GM12892 (cell line): ENCODE measurements at places on chromosomes 1 and 21.

DNA sequence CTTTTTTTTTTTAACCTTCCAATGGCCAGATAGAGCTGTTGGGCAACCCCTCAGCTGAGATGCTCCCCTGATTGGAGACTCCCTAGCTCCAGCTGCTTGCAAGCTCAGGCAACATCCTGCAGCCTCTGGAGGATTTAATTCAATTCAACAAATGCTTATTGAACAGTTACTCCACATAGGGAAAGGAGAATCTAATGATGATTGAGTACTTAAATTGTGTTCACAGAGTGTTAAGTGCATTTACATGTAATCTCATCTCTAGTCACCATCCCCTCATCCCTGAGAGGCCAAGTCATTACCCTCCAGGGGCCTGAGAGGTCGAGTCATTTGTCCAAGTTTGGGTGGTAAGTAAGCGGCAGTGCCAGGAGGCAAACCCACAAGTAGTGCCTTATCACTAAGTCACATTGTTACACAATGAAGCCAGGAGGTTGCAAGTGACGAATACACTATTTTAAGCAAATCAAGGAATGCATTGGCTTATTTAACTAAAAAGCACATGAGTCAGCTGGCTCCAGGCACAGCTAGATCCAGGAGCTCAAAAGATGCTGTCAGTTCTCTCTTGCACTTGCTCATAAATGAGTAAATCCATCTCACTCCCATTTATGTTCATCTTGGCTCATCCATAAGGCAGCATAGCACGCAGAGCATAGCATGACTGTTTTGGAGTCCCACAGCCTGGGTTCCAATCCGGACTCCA, 64.3 kb downstream of the OPTC start:
- no peak for DNase-seq

- DNase-seq, result no peak
These were observed 7.1 kb upstream of the MROH9 start for GRCh38 chr1:170927955-170928840.

DNA sequence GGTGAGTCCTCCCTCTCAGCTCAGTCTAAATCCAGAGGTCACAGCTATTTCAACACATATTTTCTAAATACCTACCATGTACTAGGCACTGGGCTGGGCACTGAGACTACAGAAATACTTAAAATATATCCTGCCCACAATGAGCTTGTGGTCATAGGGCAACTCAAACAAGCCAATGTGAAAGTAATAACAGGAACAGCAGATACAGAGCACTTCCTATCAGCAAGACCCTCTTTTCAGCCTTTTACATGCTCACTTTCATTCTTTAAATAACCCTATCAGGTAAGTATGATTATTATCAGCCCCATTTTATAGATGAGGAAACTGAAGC, 71.9 kb downstream of the CD34 start:
- DNase-seq, result no peak

GRCh38 chr1:36133484-36133883, 8.5 kb upstream of the COL8A2 start:
- DNase-seq, result no peak

DNA sequence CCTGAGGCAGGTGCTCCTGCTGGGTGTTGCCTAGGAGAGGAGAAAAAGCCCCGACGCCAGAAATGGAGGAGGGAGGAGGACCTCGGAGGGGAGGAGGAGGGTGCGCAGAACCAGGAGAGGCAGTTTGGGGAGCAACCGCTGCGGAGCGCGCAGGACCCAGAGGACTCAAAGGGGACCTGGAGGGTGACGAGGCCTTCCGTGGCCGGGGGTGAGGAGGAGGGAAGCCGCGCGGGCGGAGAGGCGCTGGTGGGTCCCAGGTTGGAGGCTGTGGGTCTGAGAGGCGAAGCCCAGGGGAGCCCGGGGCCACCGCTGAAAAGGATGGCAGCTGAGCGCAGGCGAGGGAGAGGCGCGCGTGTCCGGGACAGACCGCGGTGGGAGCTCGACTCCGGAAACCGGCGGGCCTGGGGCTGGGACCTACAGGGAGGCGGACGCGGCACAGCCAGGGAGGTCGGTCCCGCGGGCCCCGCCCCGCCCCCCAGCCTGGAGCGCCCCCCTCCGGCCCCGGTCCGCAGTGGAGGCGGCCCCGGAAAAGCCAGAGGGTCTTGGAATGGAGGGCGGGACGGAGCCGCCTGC, 15.1 kb downstream of the RNF223 start:
- DNase-seq, result no peak

- DNase-seq, result no peak
These were observed 25.3 kb upstream of the SIPA1L2 start for GRCh38 chr1:232655028-232655745.

DNA sequence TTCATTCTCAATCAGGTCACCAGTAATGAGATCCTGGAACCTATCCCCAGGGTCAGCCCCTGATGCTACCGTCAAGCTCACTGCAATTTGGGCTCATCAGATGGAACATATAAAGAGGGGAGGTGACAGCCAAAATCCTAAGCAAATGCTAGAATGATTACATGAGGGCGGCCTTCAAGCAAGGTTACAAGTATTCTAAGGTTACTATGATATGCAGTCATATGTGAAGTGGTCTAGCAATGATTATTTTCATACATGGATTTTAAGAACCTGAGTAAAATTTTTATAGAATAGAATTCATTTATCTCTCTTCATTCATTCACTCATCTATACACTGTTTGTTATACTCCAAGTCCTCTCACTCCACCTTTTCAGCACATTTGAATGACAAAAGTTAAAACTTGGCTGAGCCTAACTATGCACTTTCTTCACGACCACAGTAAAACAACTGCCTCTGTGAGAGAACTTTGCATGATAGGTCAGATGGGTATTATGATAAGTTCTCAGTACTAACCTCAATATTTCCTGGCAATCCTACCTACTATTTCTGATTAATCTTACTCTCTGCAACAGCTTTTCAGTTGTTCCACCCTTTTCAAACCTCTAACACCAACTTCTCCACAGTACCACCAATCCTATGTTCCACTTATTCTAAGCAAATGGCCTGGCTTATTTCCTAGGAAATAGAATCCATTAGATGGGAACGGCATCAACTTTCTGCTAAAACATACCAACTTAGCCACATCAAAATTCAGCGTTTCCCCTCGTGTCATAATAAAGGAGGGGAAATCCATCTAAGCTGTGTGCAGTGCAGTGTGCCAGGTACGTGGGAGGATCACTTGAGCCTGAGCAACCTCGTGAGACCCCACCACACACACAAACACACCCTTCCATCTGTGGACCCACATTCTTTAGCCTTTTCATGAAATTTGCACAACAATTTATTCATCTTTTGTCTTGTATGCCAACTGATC, 32.0 kb downstream of the LHX9 start:
- no peak for DNase-seq

DNA sequence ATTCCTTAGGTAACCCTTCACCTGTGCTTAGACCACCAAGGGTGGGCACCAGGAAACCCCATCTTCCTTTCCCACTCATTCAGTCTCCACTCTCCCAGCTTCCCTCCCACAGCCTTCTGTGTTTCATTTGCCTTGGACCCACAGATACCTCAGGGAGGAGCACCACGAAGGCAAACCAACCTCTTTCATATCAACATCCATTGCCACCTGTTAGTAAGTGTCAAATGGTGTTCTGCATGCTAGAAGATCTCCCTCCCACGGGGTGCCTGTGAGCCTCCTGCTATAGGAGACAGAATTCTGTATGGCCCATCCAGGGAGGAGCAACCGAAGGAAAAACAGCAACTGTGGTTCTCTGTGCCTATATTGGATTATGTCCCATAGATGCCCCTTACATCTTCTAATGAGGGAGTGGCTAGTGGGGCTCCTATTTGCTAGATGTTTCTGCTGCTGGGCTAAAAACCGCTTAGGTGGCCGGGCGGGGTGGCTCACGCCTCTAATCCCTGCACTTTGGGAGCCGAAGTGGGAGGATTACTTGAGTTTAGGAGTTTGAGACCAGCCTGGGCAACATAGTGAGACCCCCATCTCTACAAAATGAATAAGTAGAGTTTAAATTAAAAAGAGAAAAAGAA, 25.6 kb upstream of the SCCPDH start:
- DNase-seq, result no peak

DNA sequence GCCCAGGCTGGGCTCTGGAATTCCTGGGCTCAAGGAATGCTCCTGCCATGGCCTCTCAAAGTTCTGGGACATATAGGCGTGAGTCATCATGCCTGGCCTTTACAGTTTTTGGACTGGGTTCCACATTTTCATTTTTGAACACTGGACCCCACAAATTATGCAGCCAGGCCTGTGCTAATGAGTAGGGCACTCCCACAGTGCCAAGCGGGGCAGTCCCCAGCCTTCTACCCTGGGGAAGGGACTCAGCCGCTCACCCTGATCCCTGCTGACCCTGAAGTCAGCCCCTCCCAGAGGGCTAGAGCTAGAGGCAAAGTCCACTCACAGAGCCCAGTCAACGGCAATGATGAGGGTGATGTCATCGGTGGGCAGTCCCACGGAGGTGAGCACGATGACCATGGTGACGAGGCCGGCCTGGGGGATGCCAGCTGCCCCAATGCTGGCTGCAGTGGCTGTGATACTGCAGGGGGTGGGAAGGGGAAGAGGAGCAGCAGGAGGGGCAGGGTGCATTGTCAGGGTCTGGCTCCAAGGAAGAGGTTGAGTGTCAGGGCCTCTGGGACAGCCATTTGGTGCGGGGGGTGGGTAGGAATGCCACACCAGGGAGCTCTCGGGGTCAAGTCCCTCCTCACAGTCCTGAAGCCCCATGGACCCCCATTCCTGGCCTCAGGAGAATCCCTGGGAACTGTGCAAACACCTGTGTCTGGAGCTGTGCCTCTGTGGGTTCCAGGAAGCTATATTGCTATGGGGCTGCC, 27.6 kb downstream of the PODN start:
- DNase-seq, result no peak

GRCh38 chr1:155322571-155322952, 1.9 kb downstream of the RUSC1 start:
- DNase-seq, result no peak

DNA sequence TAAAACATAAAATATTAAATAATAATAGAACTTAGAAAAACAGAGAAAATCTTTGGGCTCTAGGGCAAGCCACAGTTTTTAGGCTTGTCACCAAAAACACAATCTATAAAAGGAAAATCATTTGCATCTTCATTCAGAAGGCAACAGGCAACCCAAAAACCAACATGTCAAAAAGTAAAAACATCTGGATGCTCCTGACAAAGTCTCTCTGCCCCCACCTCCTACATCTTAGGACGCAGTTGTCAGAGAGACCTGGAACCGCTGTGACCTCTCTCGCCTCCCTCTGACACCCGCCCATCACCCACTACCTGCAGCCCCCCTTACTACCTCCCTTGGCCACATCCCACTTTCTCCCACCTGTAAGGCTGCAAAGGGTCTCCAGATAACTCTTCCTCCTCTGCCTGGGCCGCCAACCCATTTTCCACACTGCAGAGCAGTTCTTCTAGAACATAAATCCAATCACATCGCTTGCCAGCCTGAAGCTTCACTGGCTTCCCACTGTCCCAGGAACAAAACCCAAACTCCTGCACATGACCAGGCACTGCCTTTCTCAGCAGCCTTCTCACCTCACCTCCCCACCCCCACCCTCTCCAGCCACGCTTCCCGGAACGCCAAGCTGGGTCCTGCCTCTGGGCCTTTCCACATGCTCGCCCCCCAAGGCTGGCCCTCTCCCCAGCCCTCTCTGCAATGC, 14.7 kb downstream of the PRDM15 start:
- no peak for DNase-seq

DNA sequence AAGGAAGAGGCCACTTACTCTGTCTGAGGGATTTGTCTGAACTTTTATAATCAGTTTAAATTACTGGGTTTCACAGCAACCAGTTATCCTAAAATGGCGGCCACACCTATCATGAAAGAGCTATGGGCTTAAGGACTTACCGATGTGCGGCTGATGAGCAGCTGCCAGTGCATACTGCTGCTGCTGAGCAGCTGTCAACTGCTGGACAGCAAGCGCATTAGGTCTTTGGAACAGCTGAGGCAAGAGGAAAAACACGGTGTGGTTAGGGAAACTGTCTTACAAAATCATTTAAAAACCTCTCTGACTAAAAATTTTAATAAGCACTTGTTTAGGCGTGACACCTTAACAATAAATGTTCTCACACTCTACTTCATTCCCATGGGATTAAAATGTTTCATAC, 72.6 kb upstream of the SDC3 start:
- DNase-seq, result no peak

DNA sequence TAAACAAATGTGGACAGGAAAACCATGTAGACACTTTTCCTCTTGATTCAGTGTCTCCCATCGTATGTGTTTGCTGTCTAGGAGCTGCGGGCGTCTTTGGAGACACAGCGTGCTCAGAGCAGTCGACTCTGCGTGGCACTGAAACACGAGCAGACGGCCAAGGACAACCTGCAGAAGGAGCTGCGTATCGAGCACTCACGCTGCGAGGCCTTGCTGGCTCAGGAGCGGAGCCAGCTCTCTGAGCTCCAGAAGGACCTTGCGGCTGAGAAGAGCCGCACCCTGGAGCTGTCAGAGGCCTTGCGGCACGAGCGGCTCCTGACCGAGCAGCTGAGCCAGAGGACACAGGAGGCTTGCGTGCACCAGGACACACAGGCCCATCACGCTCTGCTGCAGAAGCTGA, 27.2 kb upstream of the DIP2A start:
- DNase-seq, result no peak

DNA sequence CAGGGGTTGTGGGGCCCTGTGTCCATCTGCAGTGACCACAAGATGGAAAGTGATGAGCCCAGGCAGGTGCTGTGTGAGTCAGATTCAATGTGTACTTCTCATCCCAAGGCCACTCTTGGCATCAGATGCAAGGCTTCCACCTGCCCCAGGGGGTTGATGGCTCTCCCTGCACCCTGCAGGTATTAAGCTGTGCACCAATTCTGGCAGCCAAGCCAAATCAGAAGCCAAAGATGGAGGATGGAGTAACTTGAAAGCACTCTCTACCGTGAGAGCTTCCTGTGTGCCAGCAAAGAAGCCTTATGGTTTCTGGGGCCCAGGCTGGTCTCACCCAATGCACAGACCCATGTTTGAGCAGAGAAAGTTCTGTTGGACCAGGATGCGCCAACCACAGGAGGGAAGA, 44.3 kb upstream of the TENT5C start:
- DNase-seq, result no peak
